ENCODE measurements at places on chromosomes 7 and 10.

DNA sequence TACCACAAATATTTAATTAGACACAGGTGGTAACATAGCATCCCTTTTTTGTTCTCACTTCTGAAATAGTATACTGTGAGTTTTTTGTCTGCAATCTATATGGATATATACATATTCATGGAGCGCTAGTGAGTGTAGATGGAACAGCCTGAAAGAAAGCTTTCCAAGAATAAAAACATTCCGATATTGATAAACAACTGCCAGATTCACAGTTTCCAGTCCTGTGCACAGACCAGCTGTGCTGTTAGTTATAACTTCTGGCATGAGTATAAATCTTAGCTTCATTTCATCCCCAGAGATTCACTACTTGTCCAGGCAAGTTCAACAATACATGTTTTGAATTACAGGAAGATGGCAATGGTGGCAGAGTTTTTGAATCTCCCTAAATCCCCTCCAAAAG is 467.1 kb upstream of the STEAP1 start:
- no peak for DNase-seq

GRCh38 chr7:73717025-73717807 is 2.3 kb downstream of the STX1A start:
- DNase-seq: no peak

DNA sequence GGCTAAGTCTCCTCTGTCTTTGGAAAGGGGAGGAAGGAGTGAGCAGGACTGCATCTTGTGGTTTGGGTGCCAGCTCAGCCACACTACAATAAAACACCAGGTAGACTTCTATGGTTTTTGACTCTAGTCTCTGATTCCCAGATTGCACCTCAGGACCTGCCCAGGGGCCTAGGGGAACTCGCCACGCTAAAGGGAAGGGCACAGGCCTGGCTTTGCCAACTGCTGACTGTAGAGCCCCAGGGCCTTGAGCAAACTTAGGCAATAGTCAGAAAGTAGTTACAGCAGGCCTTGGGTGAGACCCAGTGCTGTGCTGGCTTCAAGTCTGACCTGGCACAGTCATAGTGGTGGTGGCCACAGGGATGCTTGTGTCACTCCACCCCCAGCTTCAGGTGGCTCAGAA is 24.2 kb upstream of the PRR15 start:
- DNase-seq: no peak

DNA sequence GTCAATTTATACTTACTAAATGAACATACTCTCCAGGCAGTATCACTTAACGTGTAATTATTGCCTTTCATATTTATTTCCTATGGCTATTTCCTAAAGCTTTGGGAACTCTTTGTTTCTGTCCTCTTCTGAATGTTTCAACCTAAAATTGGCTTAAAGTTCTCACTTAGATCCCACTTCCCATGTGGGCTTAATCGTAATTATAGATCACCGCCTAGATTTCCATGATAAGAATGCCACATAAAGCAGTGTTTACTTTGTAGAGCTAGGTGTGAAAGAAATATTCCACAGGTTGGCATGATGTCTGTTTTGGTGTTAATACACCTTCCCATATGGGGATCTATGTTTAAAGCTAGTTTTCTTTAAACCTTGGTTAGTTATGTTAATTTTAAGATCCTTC is 1.5 kb downstream of the HDAC9 start:
- DNase-seq: no peak

GRCh38 chr7:2282185-2282751 is 32.0 kb downstream of the SNX8 start:
- no peak for DNase-seq

DNA sequence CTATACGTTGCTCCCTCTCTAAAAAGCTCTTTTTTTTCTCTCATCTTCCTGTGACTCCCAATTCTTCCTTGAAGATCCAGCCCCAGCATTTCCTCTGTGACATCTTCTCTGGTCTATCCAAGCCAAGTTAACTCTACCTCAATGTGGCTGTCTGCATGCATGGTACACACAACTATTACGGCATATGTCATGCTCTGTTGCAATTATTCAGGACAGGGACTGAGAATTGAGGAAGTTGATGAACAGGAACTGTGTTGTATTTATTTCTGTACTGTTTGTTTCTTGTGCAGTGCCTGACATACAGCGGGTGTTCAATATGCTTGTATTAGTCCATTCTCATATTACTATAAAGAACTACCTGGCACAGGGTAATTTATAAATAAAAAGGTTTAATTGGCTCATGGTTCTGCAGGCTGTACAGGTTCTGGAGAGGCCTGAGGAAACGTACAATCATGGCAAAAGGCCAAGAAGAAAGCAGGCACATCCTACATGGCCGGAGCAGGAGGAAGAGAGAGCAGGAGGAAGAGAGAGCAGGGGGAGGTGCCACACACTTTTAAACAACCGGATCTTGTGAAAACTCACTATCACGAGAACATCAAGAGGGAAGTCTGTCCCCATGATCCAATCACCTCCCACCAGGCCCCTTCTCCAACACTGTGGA is 6.3 kb downstream of the TRPV5 start:
- DNase-seq: no peak

GRCh38 chr7:137354396-137354795 is 10.9 kb upstream of the PTN start:
- DNase-seq: no peak

DNA sequence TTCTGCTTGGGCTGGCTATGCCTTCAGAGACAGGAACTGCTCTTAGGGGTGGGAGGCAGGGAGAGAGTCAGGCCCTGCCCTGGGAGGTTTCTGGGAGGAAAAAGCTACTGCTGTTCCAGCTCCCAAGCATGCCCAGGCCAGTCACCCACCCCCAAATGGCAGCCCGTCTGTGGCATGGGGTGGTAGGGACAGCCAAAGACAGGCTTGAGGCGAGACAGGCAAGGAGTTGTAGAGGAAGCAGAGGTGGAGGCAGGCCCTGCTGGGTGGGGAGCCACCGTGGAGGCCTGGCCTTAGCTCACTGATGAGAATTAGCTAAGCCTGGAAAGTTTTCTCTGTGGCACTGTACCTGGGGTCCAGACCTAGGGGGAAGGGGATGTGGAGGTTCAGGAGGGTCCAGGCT is 6.6 kb upstream of the SAMD8 start:
- DNase-seq: no peak

GRCh38 chr10:21398563-21399231 is 126.8 kb downstream of the SKIDA1 start:
- DNase-seq: no peak
